Dermis blood vessel endothelial cell (primary cell): ENCODE measurements at places on chromosomes 1 and 21.

DNA sequence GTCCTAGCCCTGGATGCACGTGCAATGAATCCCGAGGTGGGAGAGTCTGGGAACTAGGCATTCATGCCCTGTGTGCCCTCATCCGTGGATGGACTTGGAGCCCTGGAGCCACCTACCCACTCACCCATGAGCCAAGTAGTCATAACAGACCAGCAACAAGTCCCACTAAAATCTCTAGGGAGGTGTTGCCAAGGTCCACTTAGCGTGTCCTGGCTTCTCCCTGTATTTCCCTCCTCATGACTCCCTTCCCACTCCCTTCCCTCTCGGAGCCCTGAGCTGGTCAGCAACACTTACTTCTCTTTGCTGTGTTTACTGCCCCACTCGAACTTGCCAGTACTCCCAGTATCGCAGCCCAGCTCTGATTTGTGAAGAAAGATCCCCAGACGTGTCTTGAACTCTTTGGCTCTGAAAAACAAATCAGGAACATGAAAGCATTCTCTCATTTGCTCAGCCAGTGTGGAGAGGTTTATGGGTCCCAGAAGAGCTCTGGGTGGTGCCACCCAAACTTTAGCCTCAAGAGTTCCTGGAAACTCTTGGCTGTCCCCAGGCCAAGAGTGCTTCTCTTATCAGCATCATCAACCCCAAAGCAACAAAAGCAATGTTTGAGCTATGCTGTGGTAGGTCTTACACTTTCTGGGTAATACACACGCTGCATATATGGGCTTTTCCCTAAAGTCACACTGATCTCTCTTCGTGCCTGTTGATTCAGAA is 1.1 kb downstream of the RGS16 start:
- no peak for DNase-seq

- DNase-seq = no peak
These were observed 3.1 kb upstream of the S100A8 start for GRCh38 chr1:153393926-153394325.

- DNase-seq = no peak
These were observed 193.7 kb upstream of the OLFM3 start for GRCh38 chr1:102190429-102190828.

DNA sequence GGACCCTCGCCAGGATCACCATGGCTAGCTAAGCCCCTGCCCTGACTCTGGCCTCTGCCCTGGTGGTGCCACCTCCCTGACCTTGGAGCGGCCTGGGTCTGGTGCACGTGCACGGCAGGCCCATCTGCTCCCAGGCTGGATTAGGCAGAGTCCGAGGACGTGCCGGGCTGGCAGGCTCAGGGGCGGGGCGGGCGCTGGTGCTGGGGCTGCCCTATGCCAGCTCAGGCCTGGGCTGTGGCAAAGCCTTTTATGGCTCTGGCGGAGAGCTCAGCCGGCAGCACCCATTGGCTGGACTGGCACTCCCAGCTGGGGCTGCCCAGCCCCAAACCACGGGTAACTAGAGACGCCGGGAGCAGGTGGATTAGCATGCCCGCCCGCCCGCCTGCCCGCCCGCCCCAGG is 17.1 kb upstream of the EDN2 start:
- no peak for DNase-seq

DNA sequence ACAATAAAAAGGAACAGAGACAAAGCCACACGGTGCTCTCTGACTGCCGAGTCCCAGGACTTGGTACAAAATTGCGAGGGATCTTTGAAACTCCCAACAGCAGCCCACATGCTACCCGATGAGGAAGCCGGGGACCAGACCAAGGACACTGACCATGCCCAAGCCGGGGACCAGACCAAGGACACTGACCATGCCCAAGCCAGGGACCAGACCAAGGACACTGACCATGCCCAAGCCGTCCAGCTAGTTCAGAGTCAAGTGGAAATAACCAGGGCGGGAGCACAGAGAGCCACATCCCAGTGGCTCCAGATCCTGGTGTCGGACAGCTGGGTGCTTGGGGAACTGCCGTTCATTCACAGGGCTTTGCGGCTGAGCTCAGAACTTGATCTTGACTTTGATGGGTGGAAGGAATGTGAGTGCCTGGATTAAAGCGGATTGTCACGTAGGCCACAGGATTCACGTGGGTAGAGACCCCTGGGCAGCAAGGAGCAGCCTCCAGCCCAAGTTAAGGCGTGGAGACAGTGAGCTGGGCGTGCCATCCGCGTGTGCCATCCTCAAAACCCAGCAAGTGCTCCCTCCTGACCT is 16.5 kb upstream of the TRAPPC10 start:
- DNase-seq = no peak

DNA sequence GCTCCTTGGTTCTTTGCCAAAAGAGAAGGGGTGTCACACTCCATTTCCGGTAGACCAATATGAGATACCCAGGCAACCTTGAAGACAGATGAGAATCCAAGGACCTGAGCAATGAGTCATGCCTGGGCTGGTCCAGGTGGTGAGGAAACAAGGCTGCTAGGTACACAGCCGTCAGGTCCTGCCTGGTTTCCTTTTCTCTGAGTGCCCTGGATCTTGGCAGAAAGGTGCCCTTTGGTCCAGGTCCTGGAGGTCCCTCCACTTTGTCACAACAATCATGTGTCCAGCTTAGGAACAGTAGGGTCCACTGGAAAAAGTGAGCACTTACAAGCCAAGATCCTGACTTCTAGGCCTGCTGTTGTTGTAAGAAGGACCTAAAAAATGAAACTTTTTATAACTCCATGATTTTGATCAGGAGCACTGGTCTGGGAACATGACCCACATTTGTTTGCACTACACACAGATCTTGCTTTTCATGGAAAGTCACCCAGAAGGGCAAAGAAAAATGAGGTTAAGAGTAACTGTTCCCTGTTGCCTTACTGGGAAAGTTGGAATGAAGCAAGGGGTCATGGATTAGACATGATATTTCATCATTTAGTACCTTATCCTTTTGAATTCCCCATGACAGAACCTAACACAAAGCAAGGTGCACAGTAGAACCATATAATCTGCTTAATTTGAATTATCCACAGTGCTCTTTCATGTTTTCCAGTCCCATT is 94.7 kb downstream of the PAPPA2 start:
- no peak for DNase-seq

DNA sequence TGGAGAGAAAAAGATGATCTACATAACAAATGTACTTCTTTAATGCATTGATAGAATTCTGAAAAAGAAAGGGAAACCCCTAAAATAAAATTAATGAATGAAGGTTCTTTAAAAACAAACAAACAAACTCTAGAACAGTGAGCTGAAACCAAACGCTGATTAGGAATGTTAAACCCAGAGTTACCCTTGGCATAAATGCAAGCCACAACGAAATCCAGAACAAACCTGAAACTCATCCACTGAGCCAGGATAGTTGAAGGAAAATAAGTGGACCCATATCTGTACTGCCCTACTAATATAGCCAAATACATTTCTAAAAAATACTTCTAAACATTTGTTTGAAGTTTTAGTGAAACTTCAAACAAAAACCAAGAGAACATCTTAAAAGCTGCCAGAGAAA is 505.3 kb downstream of the TTLL7 start:
- no peak for DNase-seq

DNA sequence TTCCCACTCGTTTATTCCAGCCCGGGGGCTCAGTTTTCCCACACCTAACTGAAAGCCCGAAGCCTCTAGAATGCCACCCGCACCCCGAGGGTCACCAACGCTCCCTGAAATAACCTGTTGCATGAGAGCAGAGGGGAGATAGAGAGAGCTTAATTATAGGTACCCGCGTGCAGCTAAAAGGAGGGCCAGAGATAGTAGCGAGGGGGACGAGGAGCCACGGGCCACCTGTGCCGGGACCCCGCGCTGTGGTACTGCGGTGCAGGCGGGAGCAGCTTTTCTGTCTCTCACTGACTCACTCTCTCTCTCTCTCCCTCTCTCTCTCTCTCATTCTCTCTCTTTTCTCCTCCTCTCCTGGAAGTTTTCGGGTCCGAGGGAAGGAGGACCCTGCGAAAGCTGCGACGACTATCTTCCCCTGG is 716 bp downstream of the OLIG2 start:
- no peak for DNase-seq

- DNase-seq = no peak
These were observed 64.4 kb downstream of the SUSD4 start for GRCh38 chr1:223299553-223299952.

- DNase-seq = no peak
These were observed 446.8 kb downstream of the USP25 start for GRCh38 chr21:16176570-16176969.

DNA sequence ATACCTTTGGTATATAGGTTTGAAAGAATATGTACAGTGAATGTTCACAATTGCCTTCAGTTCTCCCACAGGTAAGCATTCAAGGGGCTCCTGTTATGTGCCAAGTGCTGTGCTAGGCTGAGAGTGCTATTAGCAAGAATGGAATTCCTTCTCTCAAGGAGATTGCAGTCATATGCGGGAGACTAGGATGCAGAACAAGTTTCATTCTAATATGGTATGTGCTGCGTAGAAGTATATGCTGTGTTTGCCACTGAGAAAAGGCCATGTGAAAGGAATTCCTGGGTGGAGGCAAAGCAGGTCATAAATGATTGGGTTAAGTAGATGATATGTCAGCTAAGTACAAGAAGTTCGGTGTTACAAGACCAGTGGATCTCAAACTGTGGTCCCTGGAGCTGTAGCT is 303.0 kb downstream of the GPATCH2 start:
- no peak for DNase-seq

- DNase-seq = no peak
These were observed 7.0 kb downstream of the SIM2 start for GRCh38 chr21:36705679-36706481.

DNA sequence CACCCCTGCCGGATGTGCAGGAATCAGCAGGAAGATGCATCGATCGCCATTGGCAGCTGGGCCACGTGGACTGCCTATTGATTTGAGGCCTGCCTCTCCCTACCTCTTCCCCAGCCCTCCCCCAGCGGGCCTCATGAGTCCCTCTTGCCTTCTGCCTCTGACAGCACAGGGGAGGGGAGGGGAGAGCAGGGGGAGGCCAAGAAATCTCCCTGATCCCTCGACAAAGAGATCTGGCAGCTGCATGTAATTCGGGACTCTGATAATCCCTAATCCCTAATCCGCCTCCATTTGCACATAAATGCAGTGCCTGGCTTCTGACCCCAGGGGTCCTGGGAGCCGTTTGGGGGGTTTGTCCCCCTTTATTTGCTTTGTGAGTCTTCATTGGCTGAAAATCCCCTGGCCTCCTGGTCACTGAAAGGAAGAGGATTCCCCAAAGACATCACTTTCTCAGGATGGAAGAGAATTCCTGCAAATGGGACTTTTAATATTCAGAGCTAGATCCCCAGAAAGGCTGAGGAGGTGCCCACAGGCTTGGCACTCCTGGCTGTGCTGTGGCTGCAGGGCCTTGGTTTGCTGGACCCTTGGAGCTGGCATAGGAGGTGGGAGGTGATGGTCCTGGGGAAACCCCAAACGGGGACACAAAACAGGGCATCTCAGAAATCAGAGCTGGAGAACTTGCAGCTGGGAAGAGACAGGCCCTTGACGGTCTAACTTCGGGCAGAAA is 239.4 kb upstream of the POU3F1 start:
- no peak for DNase-seq

DNA sequence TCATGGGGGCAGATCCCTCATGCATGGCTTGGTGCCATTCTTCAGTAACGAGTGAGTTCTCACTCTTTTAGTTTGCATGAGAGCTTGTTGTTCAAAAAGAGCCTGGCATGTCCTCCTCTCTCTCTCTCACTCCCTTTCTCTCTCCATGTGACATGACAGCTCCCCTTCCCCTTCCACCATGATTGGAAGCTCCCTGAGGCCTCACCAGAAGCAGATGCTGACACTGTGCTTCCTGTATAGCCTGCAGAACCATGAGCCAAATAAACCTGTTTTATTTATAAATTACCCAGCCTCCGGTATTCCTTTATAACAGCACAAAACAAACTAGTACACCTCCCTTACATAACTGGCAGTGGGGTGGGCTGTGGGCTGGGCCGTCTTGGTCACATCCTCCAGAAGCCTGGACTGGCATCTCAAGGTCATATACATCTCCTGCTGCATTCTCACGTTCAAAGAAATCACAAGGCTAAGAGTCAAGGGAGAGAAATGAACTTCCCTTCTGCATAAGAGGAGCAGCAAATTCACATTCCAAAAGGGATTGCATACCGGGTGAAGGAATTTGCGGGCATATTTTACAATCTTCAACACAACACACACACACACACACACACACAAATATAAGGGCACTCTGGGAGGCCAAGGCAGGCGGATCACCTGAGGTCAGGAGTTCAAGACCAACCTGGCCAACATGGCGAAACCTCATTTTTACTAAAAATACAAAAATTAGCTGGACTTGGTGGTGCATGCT is 2.3 kb upstream of the CCSAP start:
- DNase-seq = no peak
